ENCODE measurements at places on chromosomes 1 and 21. TPM values are rescaled to one million over a fixed set of nuclear protein-coding genes. Genes with fewer than 3 reads are reported as not detected.

Gene CADM3
- total RNA-seq, result not detected

- no peak for DNase-seq
Observed at GRCh38 chr1:159091607-159092031, 15.1 kb upstream of the AIM2 start.

- no peak for DNase-seq
Observed at GRCh38 chr1:50615036-50615750, 191.9 kb upstream of the DMRTA2 start.

- no peak for DNase-seq
Observed at GRCh38 chr1:91844862-91845528, 41.0 kb downstream of the TGFBR3 start.

DNA sequence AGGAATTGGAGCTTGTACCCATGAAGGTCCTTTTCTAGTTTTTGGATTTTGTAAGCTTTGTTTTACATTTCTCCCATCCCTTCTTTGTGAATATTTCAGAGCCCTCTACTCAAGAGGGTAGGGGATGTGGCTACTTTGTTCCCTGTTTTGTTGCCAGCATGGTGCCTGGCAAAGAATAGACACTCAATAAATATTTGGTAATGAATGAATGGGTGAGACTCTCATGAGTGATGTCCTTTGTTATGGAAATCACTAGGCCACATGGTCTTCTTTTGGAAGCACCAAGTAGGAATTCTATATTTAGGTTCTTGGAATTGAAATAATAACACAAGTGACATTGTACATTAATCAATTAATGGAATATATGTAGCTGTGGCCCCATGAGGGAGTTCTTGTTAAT, 26.8 kb upstream of the ATP5PO start:
- DNase-seq, result no peak
